ENCODE measurements at places on chromosomes 11 and 22.

- no peak for DNase-seq
Measured at GRCh38 chr11:45761659-45762058, 43.3 kb upstream of the SLC35C1 start.

- DNase-seq: no peak
Measured at GRCh38 chr11:78289552-78290292, 101.0 kb downstream of the USP35 start.

GRCh38 chr11:87926250-87926970 is 248.8 kb downstream of the RAB38 start:
- DNase-seq: no peak

GRCh38 chr11:3153291-3153861 is 11.7 kb downstream of the OSBPL5 start:
- DNase-seq: no peak

GRCh38 chr11:73465871-73466270 is 89.7 kb downstream of the RELT start:
- DNase-seq: no peak

DNA sequence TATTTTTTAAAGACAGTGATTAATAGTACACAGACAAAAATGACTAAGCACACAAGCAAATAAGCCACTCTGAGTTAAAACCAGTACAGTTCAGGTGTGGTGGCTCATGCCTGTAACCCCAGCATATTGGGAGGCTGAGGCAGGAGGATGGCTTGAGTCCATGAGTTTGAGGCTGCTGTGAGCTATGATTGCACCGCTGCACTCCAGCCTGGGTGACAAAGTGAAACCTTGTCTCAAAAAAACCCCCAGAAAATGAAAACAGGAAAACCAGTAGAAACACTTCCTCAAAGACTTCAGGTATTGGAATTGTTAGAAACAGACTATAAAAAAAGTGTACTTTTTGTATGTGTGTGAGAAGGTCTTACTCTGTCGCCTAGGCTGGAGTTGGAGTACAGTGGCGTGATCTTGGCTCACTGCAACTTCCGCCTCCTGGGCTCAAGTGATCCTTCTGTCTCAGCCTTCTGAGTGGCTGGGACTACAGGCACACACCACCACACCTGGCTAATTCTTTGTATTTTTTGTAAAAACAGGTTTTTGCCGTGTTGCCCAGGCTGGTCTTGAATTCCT is 33.0 kb downstream of the PPP6R2 start:
- no peak for DNase-seq

- DNase-seq: no peak
Measured at GRCh38 chr11:35632301-35632700, 14.0 kb downstream of the FJX1 start.
